Activated naive CD8-positive, alpha-beta T cell treated with anti-CD3 and anti-CD28 coated beads, Interleukin-2, amount 50 U/mL, for 16 hours (primary cell): ENCODE measurements at places on chromosomes 16 and 17.

DNA sequence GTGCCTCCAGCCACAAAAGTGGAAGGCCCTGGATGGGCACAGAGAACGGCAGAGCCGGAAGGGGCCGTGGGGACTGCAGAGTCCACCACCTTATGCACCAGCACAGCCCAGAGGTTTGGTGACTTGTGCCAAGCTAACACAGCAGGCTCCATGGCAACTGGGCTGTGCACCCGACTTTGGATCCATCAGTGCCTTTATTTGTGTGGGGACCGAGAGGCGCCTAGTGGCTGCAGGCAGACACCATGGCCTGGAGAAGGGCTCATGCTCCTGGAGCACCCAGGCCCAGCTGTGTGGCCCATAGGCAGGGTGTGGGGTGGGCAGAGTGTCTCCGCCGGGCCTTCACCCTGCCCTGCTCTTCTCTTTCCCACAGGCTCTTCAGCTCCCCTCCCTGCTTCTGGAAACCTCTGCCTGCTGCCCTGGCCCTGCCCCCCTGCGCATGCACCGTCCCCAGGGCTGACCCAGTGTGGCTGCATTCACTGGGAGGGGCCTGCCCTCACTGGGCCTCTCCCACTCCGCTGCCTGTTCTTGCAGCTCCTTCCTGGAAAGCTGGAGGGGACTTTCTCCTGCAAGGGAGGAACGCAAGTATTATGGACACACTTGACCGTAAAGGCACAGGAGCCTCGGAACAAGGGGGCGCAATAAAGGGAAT, 10.1 kb downstream of the C16orf90 start:
- no peak for DNase-seq

DNA sequence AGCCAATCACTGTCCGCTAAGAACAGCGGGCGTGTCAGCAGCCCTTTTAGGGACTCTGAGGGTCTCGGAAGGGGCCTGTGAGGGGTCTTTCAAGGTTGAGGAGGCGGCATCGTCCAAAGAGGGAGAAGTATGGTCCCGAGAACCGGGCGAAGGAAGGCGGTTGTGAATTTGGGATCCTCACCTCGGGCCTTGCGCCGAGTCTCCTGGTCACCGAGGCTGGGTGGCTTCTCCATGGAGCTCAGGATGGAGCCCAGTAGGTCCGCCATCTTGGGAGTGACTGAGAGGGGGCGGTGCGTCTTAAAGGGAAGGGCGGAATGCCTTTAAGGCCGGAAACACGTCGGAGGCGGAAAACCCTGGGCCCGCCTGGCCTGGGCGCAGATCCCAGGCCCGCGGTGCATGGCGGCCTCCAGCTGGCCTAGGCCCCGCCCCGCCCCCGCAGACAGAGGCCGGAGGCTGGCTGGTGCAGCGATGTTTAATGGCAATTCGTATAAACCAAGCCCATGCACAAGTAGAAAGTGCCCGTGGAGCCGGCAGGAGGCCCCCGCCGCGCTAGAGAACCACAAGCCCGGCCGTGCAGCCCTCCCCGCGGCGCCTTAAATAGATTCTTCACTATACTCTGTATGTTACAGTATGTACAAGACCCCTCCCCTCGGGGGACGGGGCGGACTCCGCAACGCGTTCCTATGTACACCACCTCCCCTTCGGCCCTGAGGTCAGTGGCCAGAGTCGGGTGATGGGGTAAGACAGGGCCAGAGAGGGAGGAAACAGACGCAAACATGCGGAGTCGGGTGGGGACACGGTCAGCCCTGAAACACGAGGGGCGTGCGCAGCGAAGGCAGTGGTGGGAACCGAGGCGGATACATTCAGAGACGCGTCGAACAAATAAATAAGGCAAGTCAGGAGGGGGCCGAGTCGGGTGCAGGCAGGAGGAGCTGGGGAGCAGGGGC, at the start of gene SPAG7:
Gene SPAG7, minus strand, starts transcription at position 279 of the 947 bp plus-strand sequence. Its CDS starts 13 bp downstream, at position 266.
- DNase-seq, result peak; percentile 83

DNA sequence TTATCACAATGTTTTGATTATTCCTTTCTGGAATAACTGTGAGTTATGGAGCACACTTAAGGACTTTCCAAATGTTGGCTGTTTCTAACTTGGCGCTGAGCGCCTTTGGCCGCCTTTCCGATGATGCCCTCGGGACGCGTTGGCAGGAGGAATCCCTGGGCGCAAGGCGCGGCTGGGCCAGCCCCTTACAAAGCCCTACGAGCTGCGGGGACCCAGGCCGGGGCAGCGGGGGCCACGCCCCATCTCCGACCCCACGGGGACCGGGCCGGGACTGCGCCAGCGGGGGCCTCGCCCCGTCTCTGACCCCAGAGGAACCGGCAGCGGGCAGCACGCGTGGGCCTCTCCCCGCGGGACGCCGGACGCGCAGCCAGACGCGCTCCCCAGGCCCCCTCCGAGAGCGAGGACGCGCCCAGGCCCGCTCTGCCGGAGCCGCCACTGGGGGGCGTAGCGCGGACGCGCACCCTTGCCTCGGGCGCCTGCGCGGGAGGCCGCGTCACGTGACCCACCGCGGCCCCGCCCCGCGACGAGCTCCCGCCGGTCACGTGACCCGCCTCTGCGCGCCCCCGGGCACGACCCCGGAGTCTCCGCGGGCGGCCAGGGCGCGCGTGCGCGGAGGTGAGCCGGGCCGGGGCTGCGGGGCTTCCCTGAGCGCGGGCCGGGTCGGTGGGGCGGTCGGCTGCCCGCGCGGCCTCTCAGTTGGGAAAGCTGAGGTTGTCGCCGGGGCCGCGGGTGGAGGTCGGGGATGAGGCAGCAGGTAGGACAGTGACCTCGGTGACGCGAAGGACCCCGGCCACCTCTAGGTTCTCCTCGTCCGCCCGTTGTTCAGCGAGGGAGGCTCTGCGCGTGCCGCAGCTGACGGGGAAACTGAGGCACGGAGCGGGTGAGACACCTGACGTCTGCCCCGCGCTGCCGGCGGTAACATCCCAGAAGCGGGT, at the start of gene GAA:
Gene GAA, plus strand, starts transcription at position 571 of the 935 bp plus-strand sequence. CDS start 3,006 bp downstream, outside the sequence.
- peak; percentile 63 for DNase-seq

DNA sequence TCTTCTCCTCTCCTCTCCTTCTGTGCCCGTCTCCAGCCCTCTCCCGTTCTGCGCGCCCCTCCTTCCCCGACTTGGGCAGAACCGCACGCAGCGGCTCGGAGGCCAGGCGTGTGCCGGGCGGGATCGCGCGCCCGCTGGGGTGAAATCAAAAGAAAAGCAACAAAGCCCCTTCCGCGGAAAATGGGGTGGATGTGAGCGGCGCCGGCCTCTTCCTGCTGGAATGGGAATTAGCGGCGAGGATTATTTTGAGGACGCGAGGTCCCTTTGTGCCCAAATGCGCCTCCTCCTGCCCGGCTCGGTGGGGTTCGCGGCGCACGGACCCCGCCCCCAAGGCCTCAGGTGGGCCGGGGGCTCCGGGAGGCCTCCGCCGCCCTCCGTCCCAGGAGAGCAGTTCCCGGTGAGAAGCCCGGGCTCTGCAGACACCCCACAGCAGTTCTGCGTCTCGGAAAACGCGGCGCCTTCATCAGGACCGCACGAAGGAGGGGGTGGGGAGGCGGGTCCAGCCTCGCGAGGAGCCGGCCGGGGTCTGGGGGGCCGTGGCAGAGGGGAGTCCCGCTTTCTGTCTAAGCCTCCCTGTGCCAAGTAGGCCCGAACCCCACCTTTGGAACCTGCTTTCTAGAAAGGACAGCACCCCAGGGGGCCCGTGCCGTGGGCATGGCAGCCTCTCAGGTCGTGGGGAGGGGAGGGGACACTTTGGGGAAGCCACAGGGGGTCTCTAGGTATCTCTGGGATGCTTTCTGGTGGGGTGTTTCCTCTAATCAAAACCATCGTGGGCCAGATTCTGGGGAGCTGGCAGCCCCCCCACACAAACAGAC, 91.0 kb upstream of the CBX4 start:
- DNase-seq, result no peak

GRCh38 chr17:28524476-28525424, 18.6 kb downstream of the FOXN1 start:
- no peak for DNase-seq
